ENCODE measurements at places on chromosomes 13 and 19. TPM values are rescaled to one million over a fixed set of nuclear protein-coding genes. Genes with fewer than 3 reads are reported as not detected.

- DNase-seq, result no peak
- peaks cover 28% of the 10 kb centered on the region for H3K4me1 ChIP-seq
Observed at GRCh38 chr19:867301-867793, 7.9 kb downstream of the CFD start.

- no peaks in the 10 kb centered on the region for H3K27me3 ChIP-seq
- H3K4me3 ChIP-seq, result no peak overlapping the region
- H3K36me3 ChIP-seq, result no peaks in the 10 kb centered on the region
- no peak for DNase-seq
- no peaks in the 10 kb centered on the region for H3K4me1 ChIP-seq
Observed at GRCh38 chr13:84661718-84662117, 779.4 kb upstream of the SLITRK1 start.

DNA sequence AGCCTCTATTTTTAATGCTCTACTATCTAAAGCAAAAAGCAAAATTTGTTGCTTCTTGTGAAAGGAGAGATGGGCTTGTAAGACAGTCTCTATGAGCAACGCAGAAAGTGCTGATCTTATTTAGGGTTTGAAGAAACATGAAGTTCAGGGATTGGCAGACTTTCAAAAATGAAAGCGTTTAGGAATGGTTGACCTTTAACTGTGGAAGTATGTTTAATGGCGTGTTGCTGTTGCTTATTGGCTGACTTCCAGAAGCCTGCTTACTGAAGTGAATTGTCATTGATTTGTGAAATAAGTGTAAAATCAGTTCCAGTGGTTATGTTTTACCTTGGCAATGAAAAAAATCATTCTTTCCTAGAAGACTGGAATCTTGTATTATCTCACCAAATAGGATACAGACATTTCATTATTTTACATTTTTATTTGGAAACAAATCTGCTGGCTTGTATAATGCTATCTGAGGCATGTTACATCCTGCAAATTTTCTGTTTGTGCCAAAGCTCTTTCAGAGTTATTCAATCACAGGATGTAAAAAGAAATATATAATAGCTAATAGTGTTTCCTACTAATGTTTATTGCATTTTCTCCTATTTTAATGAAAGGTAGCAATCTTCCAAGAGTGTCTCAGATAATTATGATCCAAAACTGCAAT is 221.3 kb upstream of the SLITRK6 start:
- H3K27me3 ChIP-seq, result no peaks in the 10 kb centered on the region
- no peaks in the 10 kb centered on the region for H3K4me1 ChIP-seq
- no peak overlapping the region for H3K27ac ChIP-seq
- DNase-seq, result no peak

DNA sequence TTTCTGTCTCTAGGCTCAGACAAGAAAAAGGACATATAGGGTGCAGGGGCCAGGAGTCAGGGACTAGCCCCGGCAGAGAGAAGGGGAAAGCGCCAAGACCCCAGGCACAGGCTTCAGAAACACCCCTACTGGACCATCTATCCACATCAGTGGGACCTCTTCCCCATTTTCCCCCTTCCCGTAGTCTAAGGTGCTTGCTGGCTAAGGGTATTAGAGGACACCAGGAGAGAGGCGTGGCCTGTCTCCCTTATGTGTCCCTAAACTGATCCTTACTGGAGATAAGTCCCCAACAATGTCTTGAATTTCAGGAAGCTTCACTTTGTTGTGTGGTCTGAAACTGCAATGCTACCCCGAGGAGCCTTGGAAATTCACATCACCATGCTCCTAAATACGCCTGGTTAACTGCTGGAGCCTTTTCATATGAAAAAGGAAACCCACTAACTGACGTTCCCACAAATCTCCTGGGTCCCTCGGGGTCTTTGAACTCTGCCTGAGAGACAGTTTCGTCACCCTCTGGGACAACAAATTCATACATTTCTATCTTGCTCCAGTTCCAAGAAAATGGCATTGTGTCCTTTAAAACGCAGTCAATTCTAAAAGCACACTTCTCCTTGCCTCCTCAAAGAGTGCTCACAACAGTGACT is 197.7 kb downstream of the COL4A1 start:
- H3K36me3 ChIP-seq, result no peaks in the 10 kb centered on the region
- DNase-seq, result no peak
- no peak overlapping the region for H3K27ac ChIP-seq
- no peaks in the 10 kb centered on the region for H3K4me1 ChIP-seq
- H3K27me3 ChIP-seq, result no peaks in the 10 kb centered on the region

DNA sequence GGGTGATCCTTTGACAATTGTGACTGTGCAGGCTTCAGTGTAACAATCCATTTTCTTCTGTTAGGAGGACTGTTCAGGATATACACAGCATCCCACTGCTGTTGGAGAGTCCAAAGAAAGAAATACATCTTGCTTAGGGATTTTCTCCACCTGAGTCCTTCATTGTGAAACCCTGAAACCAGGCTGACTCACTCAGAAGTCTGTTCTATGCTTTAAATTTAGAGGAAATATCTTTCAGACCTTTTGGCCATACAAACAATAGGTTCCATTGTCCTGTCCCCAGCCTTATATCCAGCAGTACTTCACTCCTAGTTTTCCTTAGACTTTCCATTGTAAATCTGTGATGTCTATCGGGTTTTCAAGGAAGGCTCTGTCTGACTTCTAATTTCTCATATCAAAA is 379.1 kb downstream of the SUCLA2 start:
- no peak for DNase-seq
- no peak overlapping the region for H3K27ac ChIP-seq
- no peak overlapping the region for H3K4me3 ChIP-seq
- peaks cover 47% of the 10 kb centered on the region for H3K27me3 ChIP-seq
- H3K4me1 ChIP-seq, result no peaks in the 10 kb centered on the region

DNA sequence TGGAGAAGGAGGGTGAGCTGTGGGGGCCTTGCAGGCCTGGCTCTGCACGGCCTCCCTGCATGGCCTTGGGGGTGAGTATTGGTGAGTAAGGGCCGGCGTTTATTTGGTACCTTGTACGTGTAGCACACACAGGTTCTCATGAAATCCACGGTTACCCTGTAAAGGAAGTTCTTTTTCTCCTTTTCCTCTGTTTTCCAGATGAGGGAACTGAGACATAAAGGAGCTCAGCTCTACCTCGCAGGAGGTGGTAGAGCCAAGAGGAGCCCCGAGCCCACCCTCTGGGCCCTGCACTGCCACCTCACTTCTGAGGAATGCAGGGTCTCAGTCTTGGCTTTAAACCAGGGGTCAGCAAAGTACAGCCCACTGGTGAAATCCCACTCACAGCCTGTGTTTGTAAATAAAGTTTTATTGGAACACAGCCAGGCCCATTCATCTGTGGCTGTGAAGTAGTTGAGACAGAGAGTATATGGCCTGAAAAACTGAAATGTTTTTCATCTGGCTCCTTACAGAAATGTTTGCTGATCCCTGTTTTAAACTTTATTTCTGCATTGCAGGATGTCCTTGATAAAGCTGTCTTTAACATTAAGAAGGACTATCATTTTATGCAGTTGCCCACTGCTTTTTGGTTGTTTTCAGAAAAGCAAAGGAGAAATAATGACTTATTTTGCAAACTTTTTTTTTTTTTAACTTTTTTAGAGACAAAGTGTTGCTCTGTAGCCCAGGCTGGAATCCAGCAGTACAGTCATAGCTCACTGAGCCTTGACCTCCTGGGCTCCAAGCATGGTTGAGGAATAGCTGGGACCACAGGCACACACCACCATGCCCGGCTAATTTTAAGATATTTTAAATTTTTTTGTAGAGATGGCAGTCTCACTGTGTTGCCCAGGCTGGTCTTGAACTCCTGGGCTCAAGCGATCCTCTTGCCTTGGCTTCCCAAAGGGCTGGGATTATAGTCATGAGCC is 6.4 kb downstream of the EPN1 start:
- H3K27me3 ChIP-seq, result no peaks in the 10 kb centered on the region
- H3K27ac ChIP-seq, result no peak overlapping the region
- no peak for DNase-seq
- H3K4me3 ChIP-seq, result no peak overlapping the region

DNA sequence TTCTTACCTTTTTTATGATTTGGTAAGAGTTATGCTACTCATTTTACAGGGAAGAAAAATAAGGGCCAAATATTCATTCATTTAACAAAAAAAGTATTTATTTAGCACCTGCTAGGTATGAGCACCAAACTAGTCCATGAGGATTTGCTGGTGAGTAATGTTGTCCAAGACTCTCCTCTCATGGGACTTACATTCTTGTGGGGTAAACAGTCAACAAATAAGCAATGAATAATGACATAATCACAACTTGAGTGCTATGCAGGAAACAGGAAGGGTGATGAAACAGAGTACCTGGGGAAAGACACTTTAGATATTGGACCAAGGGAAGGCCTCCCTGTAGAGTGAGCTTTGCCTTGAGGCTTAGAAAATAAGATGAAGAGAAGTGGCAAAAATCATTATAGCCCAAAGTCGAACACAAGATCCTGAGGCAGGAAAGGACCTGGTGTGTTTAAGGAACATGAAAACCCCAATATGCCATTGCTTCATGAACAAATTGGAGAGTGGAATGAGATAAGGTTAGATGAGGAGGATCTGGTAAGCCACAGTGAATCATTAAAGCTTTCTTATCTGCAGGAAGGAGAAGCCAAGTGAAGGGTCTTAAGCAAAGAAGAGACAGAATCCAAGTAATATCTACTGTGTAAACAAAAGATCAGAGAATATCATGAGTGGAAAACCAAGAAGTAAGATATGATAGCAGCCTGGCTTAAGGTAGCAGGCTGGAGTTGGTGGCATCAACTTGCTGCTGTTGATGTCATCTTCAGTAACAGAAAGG is 294.5 kb upstream of the NBEA start:
- no peaks in the 10 kb centered on the region for H3K27me3 ChIP-seq
- no peak for DNase-seq
- H3K4me3 ChIP-seq, result no peak overlapping the region
- no peaks in the 10 kb centered on the region for H3K36me3 ChIP-seq
- H3K27ac ChIP-seq, result no peak overlapping the region

GRCh38 chr13:61039302-61039701 is 376.3 kb downstream of the PCDH20 start:
- no peaks in the 10 kb centered on the region for H3K4me1 ChIP-seq
- H3K36me3 ChIP-seq, result no peaks in the 10 kb centered on the region
- no peak overlapping the region for H3K27ac ChIP-seq
- H3K4me3 ChIP-seq, result no peak overlapping the region
- DNase-seq, result no peak

GRCh38 chr13:66689037-66689619 is 541.0 kb downstream of the PCDH9 start:
- DNase-seq, result peak; percentile 2
- H3K4me3 ChIP-seq, result no peak overlapping the region
- H3K27me3 ChIP-seq, result no peaks in the 10 kb centered on the region
- no peak overlapping the region for H3K27ac ChIP-seq
- peaks cover 8% of the 10 kb centered on the region for H3K36me3 ChIP-seq

DNA sequence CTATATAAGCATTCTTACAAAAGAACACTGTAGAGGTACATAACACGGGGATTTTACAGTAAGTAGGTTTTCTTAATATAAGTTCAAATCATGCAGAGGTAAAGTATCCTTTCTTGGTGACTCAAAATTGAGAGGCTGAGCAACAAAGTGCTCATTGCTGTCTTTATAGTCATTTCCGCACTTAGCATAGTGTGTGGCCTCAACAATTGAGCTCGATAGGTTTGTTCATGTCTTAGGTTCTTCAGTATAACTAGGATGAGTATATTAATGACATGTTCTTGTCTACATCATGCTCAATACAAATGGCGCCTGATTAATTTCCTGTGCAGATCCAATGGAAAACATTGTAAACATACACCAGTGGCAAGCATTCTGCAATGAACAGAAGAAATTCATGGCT is 1.4 kb downstream of the WDFY2 start:
- peaks cover 41% of the 10 kb centered on the region for H3K4me1 ChIP-seq
- no peaks in the 10 kb centered on the region for H3K36me3 ChIP-seq
- peak overlapping the region; percentile 97 for H3K4me3 ChIP-seq
- no peak for DNase-seq

DNA sequence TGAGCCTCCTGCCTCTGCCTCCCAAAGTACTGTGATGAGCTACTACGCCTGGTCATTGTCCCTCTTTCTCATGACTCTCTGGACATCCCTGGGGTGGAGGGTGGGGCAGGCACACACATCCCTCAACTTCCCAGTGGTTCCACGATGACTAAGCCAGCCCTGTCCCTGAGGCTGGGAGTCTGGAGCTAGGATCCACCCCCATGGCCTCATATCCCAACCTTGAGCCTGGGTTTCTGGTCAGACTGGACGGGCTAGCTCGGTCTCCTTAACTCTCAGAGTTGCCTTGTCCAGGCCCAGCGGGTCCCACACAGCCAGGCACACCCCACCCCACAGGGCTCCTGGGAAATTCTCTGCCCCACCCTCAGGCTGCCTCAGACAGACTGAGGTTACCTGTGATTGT is 19.6 kb downstream of the IER2 start:
- H3K27me3 ChIP-seq, result no peaks in the 10 kb centered on the region
- DNase-seq, result no peak
- peak overlapping the region; percentile 94 for H3K27ac ChIP-seq
- no peaks in the 10 kb centered on the region for H3K36me3 ChIP-seq
- peaks cover 89% of the 10 kb centered on the region for H3K4me1 ChIP-seq

DNA sequence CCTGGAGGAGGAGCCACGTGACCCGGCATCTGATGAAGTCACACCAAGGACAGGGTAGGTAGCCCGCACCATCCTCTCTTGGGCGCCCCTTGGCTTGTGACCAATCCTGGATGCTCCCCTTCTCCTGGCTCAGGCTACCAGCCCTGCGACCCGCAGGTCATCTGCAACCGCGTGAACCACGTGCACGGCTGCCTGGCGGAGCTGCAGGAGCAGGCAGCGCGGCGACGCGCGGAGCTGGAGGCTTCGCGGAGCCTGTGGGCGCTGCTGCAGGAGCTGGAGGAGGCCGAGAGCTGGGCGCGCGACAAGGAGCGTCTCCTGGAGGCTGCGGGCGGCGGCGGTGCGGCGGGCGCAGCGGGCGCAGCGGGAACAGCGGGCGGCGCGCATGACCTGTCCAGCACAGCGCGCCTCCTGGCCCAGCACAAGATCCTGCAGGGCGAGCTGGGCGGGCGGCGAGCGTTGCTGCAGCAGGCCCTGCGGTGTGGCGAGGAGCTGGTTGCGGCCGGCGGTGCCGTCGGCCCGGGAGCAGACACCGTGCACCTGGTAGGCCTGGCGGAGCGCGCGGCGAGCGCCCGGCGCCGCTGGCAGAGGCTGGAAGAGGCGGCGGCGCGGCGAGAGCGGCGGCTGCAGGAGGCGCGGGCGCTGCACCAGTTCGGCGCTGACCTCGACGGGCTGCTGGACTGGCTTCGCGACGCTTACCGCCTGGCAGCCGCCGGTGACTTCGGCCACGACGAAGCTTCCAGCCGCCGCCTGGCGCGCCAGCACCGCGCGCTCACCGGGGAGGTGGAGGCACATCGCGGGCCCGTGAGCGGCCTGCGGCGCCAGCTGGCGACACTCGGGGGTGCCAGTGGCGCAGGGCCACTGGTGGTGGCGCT is 45.9 kb downstream of the SPTBN4 start:
- DNase-seq, result no peak
- H3K36me3 ChIP-seq, result no peaks in the 10 kb centered on the region

The C2CD4C gene
- not detected for polyA plus RNA-seq

The IGFL3 gene
- not detected for polyA plus RNA-seq

The ZNF85 gene
- polyA plus RNA-seq, result 28.1 TPM

The F7 gene
- polyA plus RNA-seq, result not detected

The ZFP14 gene
- 5.7 TPM for polyA plus RNA-seq

The URAD gene
- polyA plus RNA-seq, result not detected

The TNNI3 gene
- not detected for polyA plus RNA-seq
